Keratinocyte (primary cell): ENCODE measurements at places on chromosomes 3 and 15.
A peak's percentile ranks its signal among the peaks of the same experiment; 100 is the strongest.

GRCh38 chr15:29652595-29652994 is 169.7 kb downstream of the TJP1 start:
- DNase-seq: no peak

DNA sequence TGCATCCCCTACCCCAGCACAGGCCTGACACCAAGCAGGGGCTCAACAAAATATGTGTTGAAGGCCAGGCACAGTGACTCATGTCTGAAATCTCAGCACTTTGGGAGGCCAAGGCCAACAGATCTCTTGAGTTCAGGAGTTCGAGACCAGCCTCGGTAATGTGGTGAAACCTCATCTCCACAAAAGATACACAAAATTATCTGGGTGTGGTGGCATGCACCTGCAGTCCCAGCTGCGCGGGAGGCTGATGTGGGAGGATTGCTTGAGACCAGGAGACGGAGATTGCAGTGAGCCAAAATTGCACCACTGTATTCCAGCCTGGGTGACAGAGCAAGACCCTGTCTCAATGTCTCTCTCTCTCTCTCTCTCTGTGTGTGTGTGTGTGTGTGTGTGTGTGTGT is 30.7 kb upstream of the CYP11A1 start:
- no peak for DNase-seq

GRCh38 chr3:11274566-11275142 is 2.5 kb downstream of the ATG7 start:
- no peak for DNase-seq

DNA sequence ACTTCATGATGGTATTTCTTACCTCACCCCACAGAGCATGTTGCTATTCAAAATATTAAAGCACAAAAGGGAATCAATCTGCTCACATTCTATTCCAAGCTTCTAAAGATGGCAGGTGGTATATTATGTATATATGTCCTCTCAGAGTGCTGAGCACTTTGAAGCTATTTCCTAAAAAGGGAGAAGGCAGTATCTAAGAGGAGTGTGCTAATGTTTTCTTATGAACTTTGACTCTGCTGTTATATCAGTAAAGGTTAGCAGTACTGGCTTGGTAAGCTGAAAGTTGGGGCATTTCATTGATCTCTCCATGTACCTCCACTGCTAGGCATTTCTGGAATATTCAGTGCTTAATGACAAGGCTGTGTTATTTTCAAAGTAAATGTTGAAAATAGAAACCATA is 43.4 kb downstream of the IL1RAP start:
- no peak for DNase-seq

GRCh38 chr15:29135309-29135657 is 134.3 kb downstream of the NSMCE3 start:
- no peak for DNase-seq

DNA sequence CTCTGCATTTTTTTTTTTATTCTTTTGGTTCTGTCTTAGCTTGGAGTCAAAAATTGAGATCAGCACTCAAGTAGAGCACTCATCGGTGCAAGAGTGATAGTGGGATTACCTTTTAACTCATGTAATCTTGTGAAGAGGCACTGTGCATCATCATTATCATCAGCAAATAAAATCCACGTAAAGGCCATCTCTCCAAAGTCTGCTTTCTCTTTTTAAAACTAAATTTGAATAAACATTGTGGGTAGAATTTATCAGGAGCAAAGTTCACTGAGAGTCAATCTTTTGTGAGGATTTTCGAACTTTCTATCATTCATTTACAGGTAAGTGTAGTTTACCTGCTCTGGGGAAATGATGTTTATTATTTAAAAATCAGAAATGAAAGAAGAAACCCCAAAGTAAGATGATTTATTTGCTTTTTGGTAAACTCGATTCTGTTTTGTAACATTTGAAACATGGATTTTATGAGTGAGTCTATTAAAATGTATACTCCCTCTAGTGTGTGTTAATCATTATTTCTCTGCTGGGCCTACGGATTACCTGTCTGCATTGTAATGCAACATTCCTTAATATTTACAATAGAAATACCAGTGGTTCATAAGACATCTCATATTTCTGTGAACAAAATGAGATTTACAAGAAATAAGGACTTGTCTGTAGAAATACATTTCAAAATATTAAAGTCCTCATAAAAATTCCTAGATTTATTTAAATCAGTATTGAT is 327.7 kb upstream of the NAALADL2 start:
- no peak for DNase-seq

DNA sequence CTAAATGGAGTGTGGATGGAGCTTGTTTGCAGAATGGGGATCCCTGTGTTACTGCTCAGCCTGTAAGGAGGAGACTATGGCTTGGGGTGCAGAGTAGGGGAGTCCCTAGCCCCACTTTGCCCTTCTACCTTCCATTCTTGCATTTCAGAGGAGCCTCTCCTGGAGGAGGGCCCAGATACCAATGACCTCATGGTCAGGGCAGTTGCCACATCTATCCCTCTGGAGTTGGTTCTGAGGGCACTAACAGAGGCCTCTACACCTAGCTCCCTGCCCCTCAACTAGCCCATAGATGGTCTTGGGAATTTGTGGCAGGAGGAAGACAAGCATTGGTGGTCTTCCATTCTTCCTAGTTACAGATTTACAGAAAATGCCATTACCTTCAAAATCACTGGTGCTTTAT is 6.1 kb downstream of the SKOR1 start:
- no peak for DNase-seq

DNA sequence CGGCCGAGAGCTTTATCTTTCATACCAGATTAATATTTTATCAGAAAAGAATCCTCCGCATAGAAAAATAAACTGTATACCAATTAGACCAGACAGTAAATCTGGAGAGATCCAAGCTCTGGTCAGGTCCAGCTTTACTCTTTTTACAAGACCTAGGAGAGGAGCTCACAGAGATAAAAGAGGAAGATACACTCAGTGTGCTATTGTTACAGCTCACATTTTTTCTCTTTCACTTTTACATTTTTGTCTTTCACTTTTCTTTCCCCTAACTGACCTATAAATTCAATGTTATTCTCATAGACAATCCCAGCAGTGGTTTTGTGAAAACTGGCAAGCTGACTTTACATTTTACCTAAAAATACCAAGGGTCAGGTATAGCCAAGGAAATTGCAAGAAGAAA is 55.8 kb downstream of the GUCA1C start:
- DNase-seq: no peak

DNA sequence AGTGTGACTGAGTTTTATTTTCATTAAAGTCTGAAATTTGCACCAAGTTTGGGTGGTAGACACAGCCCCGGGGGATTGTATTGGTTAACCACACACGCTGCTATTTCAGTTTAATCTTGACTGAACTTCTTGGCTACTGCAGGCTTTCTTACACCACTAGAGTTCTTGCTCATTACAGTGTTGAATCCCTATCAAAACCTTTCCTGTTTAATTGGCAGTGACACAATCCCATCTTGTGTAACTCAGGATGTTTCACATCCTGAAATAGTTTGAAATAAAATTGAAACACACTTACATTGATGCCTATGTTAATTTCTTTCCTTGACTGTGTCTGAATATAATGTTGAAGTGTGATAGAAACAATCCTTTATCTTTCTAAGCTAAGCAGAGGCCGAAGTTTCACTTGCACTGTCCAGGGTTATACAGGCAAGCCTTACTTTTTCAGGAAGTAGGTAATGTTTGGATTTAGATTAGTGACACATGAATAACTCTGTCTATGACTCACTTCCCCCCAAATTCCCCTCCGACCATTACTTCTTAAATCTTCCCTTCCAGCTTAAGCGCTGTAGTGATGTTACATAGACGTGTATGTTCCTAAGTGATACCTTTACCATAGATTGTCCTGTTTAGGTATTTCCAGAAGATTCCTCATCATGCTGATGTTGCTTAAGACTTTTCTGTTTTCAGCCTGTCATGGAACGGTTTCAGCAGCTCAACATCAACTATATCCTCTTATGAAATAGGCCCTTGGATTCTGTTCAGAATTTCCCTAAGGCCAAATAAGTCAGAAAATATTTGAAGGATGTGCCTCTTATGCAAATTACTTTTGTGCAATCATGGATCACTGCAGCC is 16.8 kb downstream of the ATG7 start:
- peak; percentile 65 for DNase-seq

DNA sequence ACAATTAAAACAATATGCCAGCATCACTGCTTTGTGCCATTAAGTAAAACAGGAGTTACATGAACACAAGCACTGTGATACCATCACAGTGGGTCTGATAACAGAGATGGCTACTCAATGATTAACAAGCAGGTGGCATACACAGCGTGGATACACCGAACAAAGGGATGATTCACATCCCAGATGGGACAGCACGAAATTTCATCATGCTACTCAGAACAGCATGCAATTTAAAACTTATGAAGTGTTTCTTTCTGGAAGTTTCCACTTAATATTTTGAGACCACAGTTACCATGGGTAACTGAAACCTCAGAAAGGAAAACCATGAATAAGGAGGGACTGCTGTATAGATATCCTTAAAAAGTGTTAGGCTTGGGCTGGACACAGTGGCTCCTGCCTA is 44.5 kb downstream of the SLC24A1 start:
- DNase-seq: no peak

- no peak for DNase-seq
Observed at GRCh38 chr3:20194793-20195460, 8.9 kb upstream of the SGO1 start.

GRCh38 chr15:63347074-63347857 is 34.4 kb downstream of the CA12 start:
- no peak for DNase-seq

GRCh38 chr3:14307656-14308302 is 94.6 kb upstream of the SLC6A6 start:
- DNase-seq: no peak
